ENCODE measurements at places on chromosomes 16 and 17.

GRCh38 chr17:71392715-71393567 is 727.9 kb upstream of the SOX9 start:
- DNase-seq, result no peak

GRCh38 chr17:2708585-2709182 is 2.9 kb downstream of the CLUH start:
- no peak for DNase-seq

- no peak for DNase-seq
Observed at GRCh38 chr17:11950771-11951519, 46.3 kb downstream of the ZNF18 start.

- DNase-seq, result no peak
Observed at GRCh38 chr17:33925649-33926048, 329.4 kb upstream of the CCL2 start.

DNA sequence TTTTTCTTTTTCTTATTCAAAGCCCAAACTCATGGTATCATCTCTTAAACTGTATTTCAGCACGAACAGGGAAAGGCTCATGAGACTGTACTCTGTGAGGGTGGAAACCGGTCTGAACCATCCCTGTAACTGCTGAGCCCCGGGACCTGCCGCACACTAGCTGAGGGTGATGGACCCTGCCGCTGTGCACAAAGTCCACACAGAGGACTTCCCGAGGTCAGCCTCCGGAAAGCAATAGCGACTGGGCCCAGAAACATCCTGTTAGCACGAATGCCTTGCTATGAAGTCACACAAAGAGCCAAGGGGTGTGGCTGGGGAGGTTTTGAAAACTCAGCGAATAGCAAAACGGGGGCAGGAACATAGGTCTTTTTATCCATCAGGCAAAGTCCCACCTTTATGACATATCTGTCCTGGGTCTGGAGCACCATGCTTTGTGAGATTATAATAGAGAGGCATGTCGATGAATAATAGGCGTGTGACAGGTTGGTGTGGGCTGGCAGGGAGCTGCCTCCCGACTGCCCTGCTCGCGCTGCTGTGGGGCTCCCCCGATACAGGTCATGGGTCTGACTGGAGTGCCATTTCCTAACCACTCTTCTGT is 33.4 kb downstream of the CDK5R1 start:
- DNase-seq, result no peak

GRCh38 chr17:43540821-43541674 is 5.1 kb downstream of the ETV4 start:
- DNase-seq, result no peak

DNA sequence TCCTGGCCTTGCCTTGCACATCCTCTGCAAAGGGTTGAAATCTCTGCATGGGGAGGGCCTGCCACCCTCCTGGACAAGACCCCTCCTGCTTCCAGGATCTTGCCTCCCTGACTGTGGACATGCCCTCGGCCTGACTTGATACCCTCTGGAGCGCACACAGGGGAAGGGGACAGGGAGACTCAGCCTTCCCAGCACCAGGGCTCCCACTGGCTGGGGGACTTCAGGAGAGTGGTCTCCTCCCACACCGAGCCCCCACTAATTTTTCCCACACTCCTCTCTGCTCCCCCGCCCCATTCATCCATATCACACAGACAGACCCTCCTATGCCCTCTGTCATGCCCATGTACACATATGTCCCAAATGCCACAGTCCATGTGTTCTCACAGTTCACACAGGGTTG is 14.3 kb downstream of the SGCA start:
- no peak for DNase-seq

DNA sequence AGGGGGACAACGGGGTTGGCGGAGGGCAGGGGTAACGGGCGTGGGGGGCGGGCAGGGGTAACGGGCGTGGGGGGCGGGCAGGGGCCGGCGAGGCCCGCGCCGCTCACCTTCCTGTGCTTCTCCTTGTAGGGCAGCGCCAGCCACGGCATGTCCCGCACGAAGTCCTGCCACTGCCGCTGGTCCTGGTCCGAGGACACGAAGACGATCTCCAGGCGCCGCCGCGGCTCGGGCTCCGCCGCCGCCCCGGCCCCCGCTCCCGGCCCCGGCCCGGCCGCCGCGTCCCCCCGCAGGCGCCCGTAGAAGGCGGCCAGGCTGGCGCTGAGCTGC is 401 bp downstream of the NXN start:
- no peak for DNase-seq

- DNase-seq, result no peak
Observed at GRCh38 chr17:67260170-67260987, 15.4 kb upstream of the HELZ start.

DNA sequence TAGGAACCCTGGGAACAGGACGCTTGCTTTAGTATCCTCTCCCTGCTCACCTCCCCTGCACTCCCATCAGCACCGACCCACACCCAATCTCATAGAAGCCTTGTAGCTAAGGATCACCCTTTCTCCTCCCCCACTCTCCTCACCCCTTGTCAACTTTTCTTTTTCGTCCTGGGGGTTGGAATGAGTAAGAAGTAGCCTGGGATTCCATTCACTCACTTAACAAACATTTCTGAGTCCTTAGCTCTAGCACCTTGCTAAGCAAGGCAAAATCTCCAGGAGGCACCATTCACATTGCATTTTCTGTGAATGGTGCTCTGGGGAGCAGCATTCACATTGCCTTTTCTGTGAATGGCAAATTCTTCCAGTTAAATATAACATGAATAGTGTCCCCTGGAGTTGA is 1.1 kb upstream of the PGAP3 start:
- no peak for DNase-seq

DNA sequence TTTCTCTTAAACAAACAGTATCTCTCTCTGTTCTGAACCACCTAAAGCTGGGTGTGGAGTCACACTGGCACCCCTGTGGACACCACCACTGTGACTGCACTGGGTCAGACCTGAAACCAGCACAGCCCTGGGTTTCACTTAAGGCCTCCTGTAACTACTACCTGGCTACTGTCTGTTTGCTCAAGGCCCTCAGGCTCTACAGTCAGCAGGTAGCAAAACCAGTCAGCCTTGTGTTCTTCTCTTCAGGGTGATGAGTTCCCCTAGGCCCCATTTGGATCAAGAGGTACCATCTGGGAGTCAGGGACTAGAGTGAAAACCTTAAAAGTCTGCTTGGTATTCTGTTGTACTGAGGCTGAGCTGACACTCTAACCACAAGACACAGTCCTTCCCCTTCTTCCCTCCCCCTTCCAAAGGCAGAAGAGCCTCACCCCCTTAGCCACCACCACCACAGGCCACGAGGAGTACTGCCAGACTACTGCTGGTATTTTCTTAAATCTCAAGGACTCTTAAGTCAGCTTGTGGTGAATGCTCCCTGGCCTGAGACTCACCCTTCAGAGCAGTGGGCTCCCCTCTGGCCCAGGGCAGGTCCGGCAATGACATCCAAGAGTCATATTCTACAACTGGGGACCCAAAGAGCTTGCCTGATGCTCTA is 153.2 kb upstream of the MON1B start:
- no peak for DNase-seq

DNA sequence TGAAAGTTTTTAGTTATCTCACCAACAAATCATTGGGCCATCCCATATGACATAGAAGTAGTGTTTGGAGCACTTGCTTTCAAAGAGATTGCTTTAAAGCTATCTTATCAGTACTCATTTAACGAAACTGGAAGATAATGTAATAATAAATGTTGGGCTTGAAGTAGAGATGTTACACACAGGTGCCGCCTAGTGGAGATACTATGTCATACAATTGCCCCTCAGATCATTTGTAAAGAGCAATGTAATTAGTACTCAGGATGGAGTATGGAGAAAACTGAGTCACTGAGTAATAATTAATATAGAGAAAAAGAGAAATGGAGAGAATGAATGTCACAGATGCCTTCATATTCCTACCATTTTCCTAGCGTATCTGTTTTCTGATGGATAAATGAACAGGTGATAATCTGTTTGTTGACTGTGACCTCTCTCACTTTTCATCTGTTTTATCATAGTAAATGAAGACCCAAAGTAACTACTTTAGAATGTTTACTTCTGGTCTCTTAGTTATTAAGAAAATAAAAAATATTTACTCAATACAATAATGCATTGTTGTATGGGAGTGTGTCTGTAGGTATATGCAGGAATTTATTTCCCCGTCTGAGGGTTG is 80.4 kb downstream of the EFCAB5 start:
- DNase-seq, result no peak

DNA sequence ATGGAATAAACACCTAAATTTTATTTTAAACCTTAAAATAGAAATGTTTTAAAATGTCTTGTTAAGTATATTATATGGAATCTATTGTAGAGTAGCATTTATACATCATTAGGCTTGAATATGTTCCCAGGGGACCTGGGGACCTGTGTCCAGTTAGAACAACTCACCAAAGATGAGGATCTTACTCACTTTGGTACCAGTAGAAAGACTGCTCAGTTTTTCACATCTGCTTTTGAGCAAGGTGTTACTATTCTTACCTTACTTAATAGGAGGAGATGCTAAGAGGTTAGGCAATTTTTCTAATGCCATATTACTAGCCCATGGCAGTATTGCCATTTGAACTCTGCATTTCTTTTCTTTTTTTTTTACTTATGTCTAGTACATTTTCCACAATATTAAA is 14.7 kb downstream of the STXBP4 start:
- no peak for DNase-seq

GRCh38 chr17:67993998-67994361 is 2.3 kb downstream of the C17orf58 start:
- no peak for DNase-seq

DNA sequence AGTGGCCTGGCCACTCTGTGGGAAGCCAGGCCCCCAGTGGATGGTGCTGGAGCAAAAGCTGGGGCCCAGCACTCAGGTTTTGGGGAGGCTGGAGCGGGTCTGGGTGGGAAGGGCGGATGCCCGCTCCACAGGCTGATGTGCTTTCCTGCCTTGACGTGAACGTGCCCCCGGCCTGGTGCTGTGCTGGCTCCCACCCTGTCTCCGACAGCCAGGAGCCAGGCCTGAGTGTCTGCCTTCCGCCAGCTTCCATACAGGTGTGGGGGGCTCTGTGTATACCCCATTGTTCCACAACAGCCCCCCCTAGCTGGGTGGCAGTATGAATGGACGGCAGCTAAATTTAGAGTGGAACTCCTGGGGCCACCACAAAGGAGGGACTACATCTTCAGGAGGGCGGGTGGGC is 20.0 kb downstream of the HIC1 start:
- no peak for DNase-seq

DNA sequence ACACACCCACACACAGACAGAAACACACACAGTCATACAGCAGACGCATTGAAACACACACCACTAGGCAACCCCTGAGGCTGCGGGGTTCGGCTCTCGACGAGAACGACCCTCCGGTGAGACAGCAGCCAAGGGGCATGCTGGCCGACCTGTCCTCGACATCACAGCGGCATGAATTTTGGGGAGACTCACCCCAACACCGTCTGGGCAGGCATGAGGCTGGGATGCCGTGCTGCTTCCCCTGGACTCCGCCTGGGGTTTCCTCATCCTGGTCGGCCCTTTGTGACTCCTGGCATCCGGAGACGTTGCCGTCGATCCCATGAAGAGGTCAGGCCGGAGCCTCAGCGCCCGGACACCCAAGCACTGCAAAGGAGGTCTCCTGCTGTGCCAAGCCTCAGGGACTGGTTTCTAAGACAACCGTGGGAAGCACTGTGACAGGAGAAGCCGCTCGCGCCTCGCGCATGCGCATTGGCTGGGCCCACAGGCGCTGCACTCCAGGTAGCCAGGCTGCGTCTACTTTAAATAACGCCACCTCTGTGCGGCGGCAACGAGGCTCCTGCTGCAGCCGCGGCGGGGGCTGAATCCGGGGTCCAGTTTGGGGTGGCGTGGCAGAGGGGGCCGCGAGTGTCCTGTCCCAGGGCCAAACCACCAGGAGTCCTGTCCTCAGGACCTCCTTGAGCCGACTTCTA is 13.8 kb upstream of the KCNJ18 start:
- DNase-seq, result no peak

DNA sequence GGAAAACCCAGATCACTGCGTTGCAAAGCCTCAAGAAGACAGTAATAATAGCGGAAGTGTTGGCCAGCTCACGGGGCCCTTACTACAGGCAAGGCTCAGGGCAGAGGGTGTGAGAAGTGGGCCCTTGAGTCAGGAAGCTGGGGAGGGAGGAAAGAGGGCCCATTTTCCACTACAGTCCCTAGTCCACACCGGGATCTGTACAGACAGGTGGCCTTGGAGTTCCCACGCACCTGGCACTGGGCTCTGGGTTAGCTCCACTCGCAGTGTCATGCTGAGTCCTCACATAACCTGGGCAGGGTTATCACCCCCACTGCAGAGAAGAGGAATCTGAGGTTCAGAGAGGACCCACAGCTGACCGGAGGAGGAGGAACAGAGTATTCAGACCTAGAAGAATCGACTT is 16.8 kb upstream of the MTSS2 start:
- no peak for DNase-seq

- no peak for DNase-seq
Observed at GRCh38 chr16:86354641-86355513, 155.4 kb upstream of the FOXF1 start.

DNA sequence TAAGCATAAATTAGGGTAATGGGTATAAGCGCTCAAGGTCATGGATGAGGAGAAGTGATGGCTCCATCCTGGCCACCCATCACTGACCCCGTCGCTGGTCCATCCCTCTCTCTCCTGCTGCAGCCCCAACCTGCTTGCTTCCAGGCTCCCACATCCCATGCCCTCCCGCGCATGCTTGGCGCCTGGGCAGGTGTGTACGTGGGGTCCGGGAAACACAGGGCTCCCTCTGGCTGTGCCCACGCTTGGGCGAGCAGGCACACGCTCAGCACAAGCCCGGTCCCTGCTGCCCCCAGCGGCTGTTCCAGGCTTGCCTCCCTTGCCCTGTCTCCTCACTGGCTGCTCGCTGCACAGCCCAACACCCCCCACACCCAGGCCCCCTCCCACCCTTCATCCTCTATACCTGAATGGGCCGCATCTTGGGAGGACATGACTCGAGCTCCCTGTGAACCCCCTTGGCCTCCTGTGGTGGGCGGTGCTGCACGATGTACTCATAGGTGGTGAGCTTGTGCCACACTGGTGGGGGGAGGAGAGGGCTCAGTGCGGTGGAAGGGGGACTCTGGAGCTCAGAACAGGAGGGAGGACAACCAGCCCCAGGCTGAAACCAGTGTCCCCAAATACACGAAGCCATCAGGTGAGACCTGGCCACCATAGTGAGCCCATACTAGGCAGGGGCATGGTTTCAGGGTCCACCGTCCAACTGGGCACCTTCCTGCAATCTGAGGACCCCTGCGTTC is 4.7 kb upstream of the TPPP3 start:
- DNase-seq, result peak; percentile 46

- DNase-seq, result no peak
Observed at GRCh38 chr16:30840611-30841010, 53.3 kb downstream of the BCL7C start.
